Stimulated activated CD4-positive, alpha-beta T cell treated with anti-CD3 and anti-CD28 coated beads, Interleukin-1b, Interleukin-23, amount 100 ng/mL, for 1 hour (primary cell): ENCODE measurements at places on chromosomes 3 and 15.

GRCh38 chr3:139455855-139456254 is 20.5 kb downstream of the RBP2 start:
- DNase-seq = no peak

GRCh38 chr3:194326968-194327217 is 24.2 kb downstream of the CPN2 start:
- no peak for DNase-seq

- no peak for DNase-seq
These were observed 36.3 kb downstream of the PRICKLE2 start for GRCh38 chr3:64188810-64189560.

DNA sequence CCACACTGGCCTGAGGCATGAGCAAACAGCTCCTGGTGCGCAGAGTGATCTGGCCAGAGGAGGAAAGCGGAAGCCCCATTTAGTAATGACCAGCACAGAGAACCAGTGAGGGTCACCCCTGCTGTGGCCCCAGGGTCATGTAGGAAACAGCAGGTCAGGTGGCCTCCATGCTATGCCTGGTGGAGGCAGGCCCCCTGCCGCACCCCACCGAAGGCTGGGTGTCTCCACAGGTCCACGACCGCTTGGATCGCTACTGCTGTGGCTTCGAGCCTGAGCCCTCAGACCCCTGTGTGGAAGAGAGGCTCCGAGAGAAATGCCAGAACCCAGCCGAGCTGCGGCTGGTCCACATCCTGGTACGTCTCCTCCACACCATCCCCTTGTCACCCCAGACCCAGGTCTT is 52.6 kb downstream of the POMGNT2 start:
- no peak for DNase-seq

DNA sequence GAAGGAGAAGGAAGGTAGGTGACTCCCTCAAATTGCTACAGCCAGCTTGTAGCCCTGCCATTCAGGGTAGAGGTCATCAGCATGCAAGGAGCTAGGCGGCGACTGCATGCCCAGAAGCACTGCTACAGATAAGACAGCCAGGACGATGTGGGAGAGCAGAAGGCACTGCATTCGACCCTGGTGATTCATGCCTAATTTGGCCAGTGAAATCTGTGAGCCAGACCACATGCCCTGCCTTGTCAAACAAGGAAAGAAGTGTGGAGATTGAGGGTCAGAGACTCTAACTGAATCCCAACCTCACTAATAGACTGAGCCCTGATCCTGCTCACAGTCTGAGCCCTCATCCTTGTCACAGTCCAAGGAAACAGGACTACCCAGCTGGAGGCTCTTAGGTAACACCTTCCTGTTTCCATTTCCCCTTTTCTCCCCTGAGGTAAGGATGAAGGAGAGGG is 86.6 kb downstream of the LINGO1 start:
- DNase-seq = no peak

DNA sequence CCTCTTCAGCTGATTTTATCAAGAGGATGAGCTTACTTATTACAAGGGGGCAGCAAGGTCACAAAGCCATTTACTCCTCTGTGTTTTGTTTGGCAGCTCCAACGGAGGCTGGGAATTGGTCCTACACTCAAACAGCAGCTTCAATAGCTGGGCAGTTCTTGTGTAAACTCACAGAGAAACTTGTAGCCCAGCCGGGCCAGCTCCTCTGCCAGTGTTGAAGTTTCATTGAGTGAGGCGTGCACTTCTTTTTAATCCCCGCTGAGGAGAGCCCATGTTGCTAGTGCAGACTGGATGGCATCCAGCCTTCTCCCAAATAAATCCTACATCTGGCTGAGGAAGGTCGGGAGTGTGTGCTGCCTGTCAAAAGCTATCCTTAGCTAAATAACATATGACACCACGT is 59.5 kb downstream of the BFSP2 start:
- no peak for DNase-seq

GRCh38 chr3:180690061-180690460 is 10.8 kb upstream of the CCDC39 start:
- no peak for DNase-seq

- DNase-seq = no peak
These were observed 61.6 kb upstream of the RYK start for GRCh38 chr3:134312072-134312872.
